ENCODE measurements at places on chromosomes 7 and 10.

DNA sequence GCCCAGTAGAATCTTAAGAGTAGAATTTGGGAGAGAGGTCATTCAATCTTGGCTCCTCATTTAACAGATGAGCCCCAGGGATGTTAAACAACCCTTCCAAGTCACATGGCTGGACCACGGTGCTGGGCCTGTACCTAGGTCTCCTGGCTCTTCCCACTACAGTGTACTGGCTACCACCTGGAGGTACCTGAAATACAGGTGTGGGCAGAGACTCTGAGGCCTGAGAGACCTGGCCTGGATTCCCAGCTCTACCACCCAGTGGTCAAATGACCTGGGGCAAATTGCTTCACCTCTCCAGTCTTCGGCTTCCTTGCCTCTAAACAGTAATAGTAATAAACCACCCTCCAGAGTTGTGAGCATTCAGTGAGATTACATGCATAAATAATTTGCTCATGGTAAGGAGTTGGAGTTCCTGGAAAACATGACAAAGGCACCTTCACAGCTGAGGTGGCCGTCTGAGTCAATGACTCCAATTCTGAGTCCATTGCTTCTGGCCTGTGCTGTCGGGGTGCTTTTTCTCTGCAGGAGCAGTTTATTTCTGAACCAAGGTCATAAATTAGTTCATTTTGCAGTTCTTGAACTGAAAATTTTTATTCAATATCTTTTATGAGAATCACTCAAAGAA is 2.7 kb downstream of the GOT1 start:
- no peak for DNase-seq

DNA sequence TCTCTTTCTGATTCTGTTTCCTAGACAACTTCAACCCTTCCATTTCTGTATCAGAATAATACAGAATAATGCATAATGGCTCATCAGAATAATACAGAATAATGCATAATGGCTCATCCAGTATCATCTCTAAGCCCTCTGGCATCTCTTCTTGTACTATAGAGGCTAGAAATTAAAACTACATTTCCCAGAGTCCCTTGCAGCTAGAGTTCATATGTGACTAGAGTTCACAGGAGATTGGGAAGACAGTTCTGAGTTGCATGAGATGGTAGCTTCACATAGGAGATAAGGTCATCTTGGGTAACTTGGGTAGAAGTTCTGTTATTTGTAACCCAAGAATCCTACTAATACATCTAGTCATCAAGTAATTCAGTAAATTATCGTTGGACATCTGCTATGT is 122.9 kb upstream of the NRBF2 start:
- DNase-seq: no peak

DNA sequence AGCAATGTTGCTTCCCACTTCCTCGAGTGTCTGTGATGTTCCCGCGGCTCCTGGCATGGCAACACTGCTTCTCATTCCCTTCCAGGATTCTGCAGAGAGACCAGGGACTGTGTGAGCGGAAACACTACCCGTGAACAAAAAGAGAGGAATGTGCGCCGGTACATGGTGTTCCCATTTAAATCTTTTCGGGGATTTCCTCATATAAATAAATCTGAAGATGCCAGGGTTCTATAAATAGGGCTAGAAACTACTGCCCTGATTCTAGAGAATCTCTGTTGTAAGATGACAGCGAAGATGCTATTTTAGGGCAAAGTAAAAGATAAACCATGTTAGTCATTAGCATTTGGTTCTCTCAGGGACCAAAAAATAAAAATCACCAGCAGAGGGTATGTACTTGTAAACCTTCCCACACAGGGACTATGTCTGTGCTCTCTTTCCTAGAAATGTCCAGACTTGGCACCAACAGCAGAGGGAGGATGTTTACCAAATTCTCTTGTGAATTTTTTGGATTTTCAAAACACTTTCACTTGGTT is 92.2 kb upstream of the DDC start:
- no peak for DNase-seq

DNA sequence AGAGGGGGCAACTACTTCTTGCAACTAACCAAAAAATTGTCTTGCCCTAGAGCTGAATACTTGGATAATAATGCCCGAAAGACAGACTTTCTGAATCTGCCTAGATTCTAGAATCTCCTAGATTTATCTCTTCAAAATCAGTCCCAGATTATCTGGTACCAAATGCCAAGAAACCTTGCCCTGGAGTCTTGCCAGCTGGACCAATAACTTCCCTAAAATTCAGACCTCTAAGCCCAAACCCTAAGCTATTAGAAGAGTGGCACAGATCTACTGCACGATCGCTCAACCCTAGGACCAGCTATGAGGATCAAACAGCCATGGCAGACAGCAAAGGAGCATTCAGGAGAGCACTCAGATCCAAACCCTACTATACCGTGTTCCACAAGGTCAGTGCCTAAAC is 45.0 kb downstream of the ARMH3 start:
- no peak for DNase-seq

DNA sequence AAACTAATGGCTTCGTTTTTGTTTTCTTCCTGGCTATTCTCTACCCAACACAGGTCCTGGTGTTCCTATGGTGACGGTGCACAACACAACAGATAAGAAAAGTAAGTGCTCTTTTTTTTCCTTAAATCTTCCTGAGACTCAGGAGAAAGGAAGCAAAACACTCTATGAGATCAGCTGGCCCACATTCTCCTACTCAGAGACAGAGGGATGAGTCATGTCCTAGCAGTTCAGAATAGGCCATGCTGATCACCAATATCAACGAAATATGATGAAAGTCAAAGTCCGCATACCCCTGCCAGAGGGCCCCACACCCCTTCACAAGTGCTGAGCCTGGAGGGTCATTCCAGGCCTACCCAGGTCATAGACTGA is 149.2 kb downstream of the PAXIP1 start:
- no peak for DNase-seq

DNA sequence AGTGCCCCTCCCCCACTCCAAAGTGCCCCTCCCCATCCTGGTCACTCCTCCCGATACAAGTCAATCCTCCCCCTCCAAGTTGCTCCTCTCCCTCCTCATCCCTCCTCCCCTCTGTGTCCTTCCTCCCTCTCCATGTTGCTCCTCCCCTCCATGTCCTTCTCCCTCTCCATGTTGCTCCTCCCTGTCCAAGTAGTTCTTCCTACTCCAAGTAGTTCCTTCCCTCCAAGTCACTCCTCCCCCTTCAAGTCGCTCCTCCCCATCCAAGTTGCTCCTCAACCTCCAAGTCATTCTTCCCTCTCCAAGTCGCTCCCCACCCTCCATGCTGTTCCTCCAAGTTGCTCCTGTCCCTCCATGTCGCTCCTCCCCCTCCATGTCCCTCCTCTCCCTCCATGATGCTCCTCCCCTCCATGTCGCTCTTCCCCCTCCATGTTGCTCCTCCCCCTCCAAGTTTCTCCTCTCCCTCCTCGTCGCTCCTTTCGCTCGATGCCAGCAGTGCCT is 8.6 kb upstream of the WBP1L start:
- no peak for DNase-seq

DNA sequence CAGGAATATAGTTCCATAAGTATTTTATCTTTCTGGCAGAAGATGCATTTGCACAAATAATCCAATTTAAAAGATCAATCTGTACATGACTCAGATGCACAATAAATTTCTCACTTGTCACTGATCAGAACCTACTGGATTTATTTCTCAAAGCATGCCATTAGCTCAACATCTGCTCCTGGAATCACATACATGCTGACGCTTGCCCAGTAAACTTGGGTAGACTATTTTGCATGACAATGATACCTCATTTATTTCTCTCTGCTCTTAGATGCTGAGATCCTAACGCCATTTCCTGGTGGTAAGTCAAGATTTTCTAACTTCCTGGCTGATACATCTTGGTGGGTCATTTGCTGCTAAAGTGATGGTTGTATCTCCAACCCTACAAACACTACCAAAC is 33.8 kb upstream of the C10orf120 start:
- DNase-seq: no peak

DNA sequence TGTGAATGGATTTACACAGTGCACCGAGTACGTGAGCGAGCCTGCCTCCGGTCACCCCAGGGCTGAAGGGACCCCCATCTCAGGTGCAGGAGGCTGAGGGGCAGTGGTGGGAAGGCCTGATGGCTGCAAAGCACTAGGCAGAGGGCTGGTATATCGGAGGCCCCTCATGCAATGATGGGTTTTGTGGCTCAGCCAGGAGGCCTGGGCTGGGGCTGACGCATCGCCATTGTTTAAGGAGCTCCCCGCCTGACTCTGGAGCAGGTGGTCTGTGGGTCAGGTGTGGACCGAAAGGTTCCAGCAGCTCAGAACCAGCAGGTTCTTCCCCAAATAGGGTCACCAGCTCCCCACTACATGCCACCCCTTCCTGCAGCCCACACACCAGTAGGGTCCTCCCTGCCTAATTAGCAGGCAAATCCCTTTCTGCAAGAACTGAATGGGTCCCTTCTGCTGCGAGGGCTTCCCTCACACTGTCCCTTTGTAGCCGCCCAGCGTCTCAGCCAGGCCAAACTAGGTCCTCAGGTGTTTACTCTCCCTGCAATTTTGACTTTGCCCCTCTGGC is 33.0 kb downstream of the OAT start:
- no peak for DNase-seq

DNA sequence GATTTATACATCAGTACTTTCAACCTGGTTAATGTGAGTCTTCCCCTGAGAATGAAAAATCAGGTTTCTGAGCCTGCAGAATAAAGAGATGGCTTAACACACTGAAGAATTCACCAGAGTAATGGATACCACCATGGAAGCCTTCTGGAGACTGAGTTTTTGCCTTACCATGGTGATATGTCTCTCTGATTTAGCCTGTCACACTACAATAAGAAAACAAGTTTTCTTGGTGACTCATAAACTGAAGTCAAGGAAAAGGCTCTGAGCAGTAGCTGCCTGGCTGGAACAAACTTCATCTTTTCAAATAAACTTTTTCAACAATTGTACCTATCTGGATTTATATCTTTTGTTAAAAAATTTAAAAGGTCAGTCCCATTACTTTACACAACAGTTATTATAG is 229.0 kb downstream of the PRPF18 start:
- DNase-seq: no peak

DNA sequence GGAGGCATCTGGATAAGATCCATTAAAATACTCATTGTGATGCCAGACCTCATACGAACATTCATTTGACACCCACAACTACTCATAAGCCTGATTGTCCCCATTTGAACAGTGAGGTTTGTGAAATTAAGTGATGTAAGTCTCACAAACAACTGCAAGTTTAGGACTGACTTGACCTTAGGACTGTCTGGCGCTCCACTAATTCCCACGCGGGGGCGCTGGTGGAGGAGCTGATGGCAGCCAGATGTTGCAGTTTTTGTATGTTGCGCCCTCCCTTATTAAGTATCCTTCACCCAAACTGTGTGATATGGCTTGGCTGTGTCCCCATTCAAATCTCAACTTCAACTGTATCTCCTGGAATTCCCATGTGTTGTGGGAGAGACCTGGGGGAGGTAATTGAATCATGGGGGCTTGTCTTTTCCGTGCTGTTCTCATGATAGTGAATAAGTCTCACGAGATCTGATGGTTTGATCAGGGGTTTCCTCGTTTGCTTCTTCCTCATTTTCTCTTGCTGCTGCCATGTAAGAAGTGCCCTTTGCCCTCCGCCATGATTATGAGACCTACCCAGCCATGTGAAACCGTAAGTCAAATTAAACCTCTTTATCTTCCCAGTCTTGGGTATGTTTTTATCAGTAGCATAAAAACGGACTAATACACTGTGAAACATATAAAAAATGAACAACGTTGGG is 20.3 kb upstream of the TIAL1 start:
- no peak for DNase-seq

DNA sequence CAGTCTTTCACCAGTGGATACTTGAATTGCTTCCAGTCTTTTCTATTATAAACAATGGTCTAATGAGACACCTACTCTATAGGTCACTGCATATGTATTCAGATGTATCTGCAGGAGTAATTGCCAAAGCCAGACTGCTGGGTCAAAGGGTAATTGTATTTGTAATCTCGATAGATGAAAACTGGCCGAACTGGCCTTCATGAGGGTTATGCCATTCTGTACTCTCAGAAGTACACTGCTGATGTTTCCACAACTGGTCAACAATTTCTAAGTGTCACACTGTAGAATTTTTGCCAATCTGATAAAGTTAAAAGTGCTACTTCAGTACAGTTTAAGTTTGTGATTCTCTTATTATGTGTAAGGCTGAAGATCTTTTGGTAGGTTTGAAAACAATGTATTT is 64.6 kb downstream of the JAZF1 start:
- no peak for DNase-seq

DNA sequence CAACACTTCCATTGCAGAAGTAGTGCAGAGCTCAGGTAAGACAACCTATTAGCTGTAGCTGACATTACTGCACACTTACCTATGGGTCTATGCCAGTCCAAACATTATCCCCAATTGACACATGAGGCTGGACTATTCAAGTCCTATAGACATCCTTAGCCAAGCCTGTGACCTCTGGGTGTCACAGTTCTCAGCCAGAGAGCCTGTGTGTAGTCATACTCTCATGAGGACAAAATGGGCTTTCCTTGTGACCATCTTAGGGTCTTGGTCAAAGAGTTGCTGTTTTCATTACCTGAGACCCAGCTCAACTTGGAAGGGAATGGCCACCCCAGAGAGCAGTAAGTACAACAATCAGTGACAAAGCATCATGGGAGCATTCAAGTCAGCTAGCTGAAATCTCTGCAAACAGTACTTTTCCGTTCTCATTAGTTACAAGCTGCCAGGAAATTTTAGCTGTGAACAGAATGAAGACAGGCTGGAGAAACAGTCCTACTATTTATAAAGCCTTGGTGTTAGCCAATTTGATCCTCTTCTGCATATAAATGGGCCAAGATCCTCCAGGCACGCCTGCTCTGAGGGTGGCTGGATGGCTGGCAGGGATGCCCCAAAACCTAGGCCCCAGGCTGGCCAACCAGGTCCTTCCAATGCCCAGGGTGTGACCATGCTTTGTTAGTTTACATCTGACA is 44.3 kb downstream of the NUDCD3 start:
- DNase-seq: no peak

GRCh38 chr7:116315293-116315692 is 105.0 kb downstream of the TES start:
- no peak for DNase-seq

DNA sequence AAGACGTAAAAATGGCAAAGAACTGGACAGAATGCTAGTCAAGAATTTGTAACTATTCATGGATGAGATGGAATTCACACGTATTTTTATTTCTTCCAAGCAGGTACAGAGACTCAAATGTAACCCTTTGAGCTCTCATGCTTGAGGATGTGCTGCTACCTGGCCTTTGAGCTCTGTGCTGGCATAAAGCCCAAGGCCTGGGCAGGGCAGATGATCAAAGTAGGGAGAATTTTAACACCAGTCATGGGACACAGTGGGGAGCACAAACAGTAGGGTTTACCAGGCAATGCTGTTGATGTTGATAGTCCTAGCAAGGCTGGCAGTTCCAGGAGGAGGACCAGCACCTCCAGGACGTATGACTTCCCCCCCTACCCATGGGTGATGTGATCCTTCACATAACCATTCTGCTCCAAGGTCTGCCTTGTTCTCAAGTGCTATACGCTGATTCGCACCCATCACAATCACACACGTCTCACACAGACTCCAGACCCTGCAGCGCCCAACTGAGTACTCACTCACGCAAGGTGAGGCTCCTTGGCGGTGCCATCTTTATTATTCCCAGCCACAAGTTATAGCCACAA is 48.6 kb upstream of the DLG5 start:
- DNase-seq: no peak
